HL-60 (cell line): ENCODE measurements at places on chromosomes 1 and 21.

DNA sequence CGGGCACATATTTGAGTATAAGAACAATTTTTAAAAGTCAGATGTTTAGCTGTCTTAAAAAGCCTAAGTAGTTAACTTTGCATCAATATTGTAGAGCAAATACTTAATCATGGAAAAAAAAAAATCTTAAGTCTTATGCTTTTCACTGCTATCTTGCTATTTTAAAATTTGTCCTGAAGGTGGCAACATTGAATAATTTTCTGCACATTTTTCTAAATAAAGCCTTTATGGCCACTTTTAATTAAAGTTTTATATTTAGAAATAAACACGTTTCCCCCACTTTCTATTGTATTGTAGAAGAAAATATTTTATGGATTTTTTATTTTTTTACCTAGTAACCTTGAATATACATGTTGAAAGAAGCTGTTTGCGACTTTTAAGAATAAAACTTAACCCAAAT, 198.8 kb downstream of the AMY1C start:
- no peak for DNase-seq

DNA sequence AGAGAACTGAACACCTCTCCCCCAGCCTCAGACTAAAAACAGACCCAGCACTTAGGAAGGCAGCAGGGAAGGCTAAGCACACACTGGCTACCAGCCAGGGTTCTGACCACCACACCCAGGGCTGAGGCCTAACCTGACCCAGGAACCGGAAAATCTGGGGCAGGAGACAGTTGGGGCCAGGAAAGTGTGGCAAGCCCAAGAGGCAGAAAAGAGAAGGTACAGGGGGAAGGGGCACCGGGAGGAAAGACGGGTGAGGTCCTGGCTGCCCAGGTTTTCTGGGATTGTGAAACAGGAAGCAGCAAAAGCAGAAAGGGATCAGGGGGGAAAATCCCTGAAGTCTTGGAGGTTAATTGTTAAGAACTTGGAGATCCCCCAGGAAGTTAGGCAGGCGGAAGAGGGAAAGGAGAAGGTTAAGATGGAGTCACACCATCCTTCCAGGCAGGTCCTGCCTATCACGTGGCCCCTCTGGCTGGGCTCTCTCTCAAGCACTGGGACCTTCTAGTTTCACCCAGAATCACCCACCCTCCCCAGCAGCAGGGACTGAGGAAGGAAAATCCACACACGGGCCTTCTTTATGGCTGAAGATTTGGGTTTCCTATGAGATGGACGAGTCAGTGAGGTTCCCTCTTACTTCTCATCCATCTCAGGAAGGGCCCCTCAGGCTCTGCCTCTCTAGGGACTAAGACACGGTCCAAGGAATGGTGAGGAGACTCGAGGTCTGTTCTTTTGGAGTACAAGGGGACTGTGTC, 2.6 kb downstream of the HDGF start:
- DNase-seq, result peak; percentile 85

GRCh38 chr1:224539971-224540370, 76.1 kb upstream of the CNIH3 start:
- DNase-seq, result peak; percentile 32

DNA sequence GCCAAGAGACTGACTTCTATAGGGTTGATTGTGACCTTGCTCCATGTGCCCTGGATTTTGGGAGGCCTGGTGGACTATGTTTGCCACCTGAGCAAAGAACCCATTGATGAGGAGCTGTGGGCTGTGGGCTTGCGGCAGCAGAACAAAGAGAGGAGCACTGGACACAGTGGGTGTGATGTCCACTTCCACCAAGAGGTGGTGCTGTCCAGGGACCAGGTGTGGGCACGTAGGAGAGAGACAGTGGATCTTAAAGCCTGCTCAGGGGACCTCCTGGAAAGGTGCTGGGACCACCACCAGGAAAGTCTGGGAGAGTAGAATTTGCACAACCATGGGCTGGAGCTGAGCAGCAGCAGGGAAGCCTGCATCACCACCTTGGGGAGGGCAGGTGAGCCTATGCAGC, 106.7 kb upstream of the ETS2 start:
- no peak for DNase-seq

- DNase-seq, result no peak
These were observed 82.6 kb downstream of the C1orf21 start for GRCh38 chr1:184469396-184469795.

DNA sequence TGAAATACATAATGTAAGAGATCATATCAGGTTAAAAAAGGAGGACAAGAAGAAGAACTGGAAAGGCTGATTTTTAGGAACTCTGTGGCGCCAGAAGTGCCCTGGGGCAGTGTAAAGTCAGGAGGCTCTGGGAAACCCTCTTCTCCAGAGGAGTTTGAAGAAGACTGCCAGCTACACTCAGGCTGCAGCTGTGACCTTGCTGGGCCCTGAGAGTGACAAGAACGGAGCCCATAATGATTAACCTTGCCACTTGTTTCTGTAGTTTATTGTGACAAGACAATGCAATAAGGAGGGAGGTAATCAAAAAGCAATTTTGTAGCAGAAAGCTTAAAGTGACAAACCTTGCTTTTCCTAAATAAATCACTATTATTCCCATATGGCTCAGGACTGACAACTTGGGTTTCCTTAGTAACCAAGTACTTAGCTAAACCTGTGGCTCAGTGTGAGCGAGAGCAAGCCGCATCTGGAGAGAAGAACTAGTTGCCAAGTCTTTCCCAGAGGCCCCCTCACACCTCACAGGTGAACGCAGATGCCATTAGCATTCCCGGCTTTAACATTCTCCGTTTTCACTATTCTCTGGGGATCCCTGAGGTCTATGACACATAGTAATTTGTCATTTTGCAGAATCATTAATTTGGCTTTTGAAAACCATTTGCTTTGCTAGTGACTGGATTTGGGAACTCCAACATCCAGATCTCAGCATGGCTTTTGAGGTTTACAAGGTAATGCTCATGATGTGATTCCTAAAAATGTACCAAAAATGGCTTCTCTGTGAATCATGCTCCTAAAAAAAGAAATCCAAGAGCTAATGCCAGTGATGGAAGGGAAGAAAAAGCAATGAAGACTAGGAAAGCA, 115.9 kb downstream of the OMA1 start:
- no peak for DNase-seq

DNA sequence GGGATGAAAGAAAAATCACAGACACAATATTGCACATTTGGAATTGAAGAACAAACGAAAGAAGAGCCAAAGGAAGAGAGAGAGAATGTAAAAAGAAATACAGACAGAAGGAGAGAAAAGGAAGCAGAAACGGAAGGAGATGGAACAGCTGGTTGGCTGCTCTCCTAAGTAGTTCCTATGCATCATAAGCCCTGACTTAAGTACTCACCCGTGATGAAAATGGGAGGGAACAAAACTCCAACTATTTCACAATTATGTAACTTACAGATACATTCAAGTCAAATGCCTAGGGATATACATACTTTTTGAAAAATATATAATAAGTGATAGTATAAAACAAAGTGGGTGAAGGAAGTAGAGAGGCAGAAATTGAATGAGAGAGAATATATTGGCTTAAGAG, 88.5 kb downstream of the TTLL7 start:
- no peak for DNase-seq

DNA sequence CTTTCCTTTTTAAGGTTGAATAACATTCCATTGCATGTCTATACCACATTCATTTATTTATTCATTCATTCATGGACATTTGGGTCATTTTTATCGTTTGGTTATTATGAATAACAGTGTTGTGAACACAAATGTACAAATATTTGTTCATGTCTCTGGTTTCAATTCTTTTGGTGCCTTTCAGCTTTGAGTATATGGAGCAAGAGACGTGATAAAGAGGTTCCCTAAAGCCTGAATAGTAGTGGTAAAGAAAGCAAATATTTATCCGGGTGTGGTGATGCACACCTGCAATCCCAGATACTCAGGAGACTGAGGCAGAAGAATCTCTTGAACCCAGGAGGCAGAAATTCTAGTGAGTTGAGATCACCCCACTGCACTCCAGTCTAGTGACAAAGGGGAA, 5.3 kb upstream of the RLF start:
- no peak for DNase-seq

- DNase-seq, result no peak
These were observed 22.8 kb upstream of the RXRG start for GRCh38 chr1:165467706-165468105.

- no peak for DNase-seq
These were observed 25.4 kb upstream of the CGN start for GRCh38 chr1:151485685-151486255.

- no peak for DNase-seq
These were observed at the start of gene MROH9 for GRCh38 chr1:170935231-170935630. TSS of gene MROH9 (plus strand) at chr1:170935534. CDS start at chr1:170945557, 10,023 bp downstream.

DNA sequence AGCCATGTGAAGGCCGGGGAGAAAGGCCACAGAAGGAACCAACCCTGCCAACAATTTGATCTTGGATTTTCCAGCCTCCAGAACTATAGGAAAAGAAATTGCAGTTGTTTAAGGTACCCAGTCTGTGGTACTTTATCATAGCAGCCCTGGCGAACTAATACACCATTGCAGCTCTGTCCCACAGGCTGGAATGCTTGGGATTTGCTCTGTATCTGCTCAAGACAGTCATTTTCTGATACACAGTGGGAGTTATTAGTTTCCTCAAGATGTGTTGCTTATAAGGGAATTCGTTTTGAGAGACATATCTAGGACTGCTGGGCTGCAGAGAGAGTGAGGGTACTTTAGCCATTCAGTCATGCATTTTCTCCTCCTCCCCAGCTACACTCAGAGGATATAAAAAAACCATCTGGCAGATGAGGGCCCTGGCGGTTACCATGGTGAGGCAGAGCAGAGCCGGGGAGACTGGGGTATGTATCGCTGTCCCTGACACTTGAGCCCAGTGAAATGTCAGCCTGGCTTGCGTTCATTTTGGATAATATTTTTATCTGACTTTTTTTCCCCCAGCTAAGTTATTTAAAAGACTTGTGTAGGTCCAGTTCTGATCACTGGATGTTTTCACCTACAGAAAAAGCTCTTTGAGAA, 104.6 kb downstream of the DIRAS3 start:
- no peak for DNase-seq

DNA sequence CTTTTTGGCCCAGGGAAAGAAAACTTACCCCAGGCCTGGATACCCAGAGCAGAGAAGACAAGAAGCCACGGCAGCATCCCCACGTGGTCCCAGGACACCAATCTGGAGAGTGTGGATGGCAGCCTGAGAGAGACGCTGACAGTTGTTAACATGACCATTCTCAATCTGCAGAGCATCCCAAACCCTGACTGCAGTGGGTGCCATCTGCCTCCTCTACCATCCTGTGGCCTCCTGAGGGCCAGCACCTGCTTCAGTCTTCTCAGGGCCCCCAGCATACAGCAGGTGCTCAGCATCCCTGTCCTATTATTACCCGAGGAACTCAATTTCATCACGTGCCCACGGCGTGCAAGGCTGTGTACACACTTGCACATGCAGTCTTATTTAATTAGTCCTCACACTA, 785 bp downstream of the PGLYRP4 start:
- DNase-seq, result no peak

- DNase-seq, result no peak
These were observed 21.3 kb downstream of the GPSM2 start for GRCh38 chr1:108897865-108898720.

GRCh38 chr1:27614625-27615344, 10.8 kb upstream of the AHDC1 start:
- DNase-seq, result no peak

DNA sequence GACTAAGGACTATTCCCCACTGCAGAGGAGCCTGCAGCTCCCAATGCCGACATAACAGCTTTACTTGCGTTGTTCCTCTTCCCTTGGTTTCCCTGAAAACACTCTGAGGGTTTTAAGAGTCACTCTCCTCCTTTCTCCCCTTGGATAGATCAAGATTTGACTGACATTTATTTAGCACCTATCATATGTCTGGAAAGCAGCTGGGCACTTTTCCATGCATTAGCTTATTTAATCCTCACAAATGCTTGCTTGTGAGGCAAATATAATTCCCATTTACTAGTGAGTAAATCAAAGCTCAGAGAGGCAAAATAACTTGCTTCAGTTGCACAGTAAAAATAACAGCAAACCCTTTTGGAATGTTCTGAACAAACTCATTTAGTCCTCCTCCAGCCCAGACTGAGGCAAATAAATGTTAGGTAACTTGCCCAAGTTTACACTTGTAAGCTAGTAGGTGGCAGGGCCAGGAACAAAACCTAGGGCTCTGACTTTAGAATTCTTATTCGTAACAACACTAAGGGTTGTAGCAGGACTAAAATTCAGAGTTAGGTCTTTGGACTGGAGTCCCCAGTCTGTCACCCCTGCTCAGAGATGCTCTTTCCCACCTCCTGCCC, 81.4 kb downstream of the KCND3 start:
- DNase-seq, result no peak

DNA sequence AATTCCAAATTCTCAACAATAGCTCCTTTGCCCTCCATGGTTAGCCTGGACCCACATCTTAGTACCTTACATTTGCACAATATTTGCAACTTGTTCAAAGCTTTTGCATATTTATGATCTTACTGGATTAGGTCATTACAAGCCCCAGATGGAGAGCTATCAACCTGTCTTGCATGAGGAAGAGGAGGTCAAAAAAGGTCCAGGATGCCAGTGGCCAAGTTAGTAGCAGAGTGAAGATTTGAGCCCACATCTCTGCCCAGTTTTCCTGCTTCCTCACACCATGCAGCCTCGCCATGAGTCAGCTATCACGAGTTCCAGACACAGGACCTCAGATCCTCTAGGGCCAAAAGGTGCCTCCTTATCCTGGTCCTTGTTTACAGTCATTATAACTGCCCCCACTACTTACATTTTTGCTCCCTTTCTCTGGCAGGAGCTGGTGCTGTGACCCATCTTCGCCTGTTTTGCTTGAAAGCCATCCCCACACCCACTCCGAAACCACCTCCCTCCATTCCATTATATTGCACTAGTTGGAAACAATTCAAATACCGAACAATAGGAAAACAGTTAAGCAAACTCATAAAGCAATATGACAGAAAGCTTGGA, 5.0 kb upstream of the AHCYL1 start:
- no peak for DNase-seq

- DNase-seq, result no peak
These were observed 347.5 kb downstream of the VAV3 start for GRCh38 chr1:107617456-107617855.

DNA sequence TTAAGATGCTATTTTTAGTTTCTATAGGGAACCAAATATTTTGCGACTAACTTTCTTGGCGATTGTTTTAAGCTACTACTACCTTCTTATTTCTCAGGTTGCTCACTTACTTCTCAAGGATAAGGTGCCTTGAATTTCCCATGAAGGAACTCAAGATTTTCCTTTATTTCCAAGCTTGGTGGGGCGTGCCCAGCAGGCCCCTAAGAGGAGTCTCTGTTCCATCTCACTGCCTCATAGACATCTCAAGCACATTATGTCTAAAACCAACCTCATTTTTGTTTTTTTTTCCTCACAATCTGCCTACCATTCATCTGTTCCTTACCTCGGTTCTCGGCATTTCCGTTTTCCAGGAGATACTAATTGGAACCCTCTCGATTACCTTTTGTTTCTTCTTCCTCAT, 421.9 kb downstream of the DISC1 start:
- DNase-seq, result no peak

DNA sequence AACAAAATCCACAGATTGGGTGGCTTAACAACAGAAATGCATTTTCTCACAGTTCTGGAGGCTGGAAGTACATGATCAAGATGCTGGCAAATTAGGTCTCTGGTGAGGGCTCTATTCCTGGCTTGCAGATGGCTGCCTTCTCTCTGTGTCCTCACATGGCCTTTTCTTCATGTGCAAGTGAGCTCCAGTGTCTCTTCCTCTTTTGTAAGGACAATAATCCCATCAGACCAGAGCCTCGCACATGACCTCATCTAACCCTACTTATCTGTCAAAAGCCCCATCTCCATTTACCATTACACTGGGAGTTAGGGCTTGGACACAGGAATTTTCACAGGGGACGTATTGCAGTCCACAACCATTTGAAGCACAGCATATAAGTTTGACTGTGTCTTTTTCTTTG, 181.6 kb downstream of the NEGR1 start:
- DNase-seq, result peak; percentile 5

- DNase-seq, result no peak
These were observed 1.2 kb upstream of the SCNN1D start for GRCh38 chr1:1279028-1279427.
